ENCODE measurements at places on chromosomes 4 and X. TPM values are rescaled to one million over a fixed set of nuclear protein-coding genes. Genes with fewer than 3 reads are reported as not detected.

CLDN22 gene
- total RNA-seq = not detected

FAM53A gene
- 16.4 TPM for total RNA-seq

HSFX4 gene
- total RNA-seq = not detected

VEGFC gene
- total RNA-seq = 12.6 TPM

SPANXD gene
- total RNA-seq = not detected

SSX3 gene
- not detected for total RNA-seq

OTUD6A gene
- total RNA-seq = not detected

DDX3X gene
- 134 TPM for total RNA-seq

GPM6B gene
- 15.3 TPM for total RNA-seq

CXCL10 gene
- not detected for total RNA-seq

Measured in cardiac atrium fibroblast (primary cell).